Cortex of kidney (tissue), 1 donor: ENCODE measurements at places on chromosomes 1 and 21.

DNA sequence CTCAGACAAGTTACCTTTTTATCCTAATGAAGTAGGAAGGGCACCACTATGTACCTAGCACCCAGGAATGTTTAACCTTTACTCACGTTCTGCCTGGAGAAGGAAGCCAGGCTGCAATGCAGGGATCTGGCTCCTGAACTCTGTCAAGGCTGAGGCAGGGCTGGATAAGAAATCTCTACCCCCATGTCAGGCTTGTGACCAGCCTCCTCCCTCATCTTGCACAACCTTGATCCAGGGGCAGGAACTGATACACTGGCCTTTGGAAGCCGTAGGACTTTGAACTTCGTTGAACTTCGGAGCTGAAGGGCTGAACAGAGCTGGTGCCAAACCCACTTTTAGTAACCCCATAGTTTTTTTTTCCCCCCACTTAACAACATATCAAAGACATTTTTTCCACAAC lies 8.0 kb upstream of the AKR1A1 start:
- DNase-seq = no peak

DNA sequence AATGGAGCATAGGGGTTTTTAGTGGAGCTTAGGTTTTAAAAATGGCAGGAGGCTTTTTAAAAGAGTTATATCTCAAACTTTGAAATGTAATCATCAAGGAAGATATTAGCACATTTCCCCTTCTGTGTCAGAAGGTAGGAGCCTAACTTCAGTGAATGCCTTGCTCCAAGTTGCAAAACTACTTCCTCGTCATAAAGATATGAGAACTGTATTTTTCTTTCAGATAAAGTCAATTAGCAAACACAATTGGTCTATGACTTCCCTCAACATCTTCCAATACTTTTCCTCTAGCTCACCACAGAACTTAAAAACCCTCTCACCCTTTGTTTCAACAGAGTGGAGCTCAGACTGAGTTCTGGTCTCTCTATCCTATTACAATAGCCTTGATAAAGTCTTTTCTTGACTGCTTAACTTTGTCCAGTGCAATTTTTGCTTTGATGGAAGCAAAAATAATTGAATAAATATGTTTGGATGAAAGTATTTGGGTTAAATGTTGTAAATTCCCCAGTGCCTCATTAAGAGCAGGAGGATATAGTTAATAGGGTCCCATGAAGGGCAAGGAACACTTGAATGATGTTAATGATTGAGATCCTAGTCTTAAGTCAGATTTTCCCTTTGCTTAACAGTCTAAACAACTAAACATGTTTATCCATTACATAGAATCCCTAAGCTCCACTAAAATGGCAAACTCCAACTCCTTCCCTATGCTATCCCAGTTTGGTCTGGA lies 58.9 kb downstream of the TNFSF18 start:
- no peak for DNase-seq

- no peak for DNase-seq
Measured at GRCh38 chr1:227797144-227797543, 18.3 kb upstream of the PRSS38 start.

- no peak for DNase-seq
Measured at GRCh38 chr1:119712342-119713038, 756 bp downstream of the PHGDH start.

DNA sequence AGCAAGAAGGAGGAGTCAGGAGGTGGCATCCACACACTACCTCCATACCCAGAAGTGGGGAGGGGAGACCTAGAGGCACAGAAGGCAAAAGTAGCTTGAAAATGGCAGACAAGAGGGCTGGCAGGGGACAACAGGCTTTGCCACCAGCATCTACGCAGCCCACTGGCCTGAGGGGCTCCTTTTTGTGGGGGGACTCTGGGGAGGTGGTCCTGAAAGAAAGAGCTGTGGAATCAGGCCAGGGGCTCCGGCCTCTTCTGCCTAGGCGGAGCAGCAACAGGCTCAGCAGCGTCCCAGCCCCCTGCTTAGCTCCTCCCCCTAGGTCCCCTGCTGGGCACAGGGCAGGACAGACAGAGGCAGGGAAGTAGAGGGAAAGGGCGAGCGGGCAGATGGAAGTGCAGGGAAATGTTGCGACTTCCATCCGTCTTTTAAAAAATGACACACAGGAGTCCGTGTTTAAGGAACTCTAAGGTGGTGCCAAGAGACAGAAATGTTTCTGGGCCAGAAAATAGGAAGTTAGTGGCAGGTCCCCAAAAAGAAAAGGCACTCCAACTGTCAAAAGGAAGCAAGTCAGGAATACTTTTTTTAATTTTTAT lies 10.0 kb upstream of the LEFTY2 start:
- DNase-seq = no peak

DNA sequence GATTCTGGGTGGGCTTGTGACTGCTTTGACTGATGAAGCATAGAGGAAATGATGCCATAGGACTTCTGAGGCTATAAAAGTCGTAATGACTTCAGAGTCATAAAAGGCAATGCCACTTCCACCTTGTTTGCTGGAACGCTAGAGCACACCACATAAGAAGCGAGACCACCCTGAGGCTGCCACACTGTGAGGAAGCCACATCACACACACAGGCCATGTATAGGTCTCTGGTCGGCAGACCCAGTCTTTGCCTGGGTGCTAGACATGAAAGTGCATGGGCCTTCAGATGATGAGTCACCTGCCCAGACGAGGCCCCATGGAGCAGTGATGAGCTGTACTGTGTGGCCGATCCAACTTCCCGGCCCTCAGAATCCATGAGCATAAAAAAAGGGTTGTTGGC lies 14.2 kb upstream of the KANK4 start:
- no peak for DNase-seq

DNA sequence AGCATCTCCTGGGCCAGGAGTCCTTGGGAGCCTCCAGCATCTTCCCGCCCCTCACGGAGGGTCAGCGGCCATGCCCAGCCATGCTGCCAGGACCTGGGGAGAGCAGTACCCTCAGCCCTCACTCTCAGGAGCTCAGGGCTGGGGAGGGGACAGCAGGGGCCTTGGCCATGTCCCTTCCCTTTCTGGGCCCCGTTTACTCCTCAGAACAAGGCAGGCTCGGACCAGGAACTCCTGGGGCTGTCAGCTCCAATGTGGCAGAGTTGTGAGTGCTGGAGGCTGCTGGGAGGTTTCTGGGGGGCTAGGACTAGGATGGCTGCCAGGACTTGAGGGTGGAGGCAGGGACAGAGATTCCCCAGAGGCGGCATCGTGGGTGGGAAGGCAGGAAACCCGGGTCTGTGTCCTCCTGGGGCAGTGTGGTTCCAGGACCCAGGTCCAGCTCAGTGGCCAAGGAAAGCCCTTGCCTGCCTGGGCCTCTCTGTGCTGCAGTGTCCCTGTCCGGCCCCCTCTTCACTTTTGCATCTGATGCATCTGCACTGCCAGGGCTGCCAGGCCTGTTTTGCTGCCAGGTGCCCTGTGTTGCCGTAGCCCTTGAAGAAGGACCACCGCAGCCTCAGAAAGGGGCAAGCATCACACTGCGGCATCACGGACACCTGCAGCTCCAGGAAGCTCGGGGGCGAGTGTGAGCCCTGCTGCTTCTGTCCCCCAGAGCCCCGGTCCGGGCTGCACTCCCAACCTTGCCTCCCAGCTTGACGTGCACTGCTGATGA lies 223.9 kb downstream of the CAMTA1 start:
- DNase-seq = no peak

DNA sequence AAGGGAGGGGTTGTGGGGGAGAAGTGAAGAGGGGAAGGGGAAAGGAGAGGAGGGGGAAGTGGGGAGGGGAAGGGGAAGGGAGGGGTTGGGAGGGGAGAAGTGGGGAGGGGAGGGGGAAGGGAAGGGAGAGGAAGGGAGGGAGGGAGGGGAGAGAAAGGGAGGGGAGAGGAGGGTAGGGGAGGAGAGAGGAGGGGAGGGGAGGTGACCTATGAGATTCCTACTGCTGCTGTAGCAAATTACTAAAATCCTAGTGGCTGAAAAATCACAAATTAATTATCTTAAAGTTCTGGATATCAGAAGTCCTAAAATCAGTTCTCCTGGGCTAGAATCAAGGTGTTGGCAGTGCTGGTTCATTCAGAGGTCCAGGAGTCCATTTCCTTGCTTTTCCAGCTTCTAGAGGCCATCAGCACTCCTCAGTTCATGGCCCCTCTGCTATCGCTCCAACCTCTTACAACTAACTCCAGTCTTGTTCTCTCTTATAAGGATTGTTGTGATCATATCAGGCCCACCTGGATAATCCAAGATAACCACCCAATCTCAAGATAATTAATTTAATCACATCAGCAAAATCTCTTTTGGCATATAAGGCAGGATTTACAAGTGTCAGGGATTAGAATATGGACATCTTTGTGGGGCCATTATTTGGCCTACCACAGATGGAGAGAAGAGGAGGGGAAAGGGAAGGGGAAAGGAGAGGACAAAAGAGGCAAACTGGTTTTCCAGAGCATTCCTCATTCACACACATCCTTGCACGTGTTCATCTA lies 30.4 kb upstream of the KANK4 start:
- no peak for DNase-seq

GRCh38 chr1:240579511-240579910 lies 32.4 kb downstream of the GREM2 start:
- no peak for DNase-seq

- DNase-seq = no peak
Measured at GRCh38 chr1:58283388-58284224, 262.9 kb downstream of the OMA1 start.

DNA sequence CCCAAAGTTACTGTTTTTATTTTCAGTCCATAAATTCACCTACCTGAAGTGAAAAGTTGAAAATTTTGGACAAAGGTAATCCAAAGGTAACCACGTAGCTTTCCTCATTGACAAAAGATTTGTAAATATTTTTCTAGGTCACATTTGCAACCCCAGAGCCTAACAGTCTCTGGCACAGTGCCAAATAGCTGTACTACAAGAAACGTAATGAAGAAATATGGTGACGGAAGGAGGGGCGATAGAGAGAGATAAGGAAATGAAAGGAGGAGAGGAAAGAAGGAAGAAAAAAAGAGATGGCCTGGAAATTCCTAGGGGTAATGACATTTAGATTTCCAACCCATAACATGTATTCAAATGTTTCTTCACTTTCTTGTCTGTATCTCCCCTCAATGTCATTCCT lies 159.4 kb downstream of the BARHL2 start:
- no peak for DNase-seq

- DNase-seq = no peak
Measured at GRCh38 chr1:3910857-3911845, 11.1 kb upstream of the C1orf174 start.

DNA sequence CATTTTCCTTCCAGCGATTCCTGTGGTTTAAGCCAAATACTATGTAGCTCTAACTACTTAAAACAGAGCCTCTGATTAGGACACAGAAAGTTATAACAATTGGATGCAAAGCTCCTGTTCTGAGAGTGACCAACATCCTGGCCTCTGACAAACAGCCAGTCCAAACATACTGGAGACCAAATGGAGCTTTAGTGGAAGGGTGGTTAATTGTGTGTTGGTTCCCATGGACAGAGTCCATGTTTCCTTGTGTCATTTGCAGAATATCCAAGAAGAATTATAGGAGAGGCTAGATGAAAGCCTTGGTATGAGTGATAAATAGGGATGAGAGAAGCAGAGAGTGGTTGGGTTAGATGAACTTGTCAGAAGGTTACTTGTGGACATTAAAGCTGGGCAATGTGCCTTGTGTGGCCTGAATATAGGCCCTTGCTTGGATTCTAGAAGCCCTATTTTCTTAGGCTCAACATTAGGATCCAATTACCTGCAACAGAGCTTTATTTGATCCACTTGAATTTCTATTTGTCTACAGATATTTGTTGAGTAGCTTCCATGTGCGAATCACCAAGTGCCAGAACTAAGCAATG lies 180.5 kb upstream of the GORAB start:
- no peak for DNase-seq

GRCh38 chr1:52266507-52266906 lies 99.5 kb downstream of the CC2D1B start:
- DNase-seq = no peak

GRCh38 chr1:154222518-154222917 lies 1.8 kb downstream of the UBAP2L start:
- no peak for DNase-seq

DNA sequence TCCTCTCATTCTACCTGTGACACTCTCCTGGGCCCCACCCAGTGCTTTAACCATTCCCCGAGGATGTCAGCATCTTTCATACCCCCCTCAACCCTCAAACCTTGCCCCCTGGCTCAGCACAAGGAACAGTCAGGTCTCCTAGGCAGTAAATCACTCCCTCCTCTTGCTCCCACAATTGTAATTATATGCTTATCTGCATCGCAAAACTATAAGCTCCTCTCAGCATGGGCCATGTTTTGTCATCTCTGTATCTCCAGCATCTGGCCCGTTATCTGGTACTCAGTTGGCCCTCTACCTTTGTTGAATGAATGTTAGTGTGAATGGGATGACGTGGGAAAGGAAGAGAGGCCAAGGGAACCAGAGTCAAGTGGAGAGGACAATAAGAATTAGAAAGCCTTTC lies 2.8 kb upstream of the ELOVL1 start:
- DNase-seq = no peak

GRCh38 chr1:27521861-27522431 lies 32.0 kb upstream of the WASF2 start:
- no peak for DNase-seq

DNA sequence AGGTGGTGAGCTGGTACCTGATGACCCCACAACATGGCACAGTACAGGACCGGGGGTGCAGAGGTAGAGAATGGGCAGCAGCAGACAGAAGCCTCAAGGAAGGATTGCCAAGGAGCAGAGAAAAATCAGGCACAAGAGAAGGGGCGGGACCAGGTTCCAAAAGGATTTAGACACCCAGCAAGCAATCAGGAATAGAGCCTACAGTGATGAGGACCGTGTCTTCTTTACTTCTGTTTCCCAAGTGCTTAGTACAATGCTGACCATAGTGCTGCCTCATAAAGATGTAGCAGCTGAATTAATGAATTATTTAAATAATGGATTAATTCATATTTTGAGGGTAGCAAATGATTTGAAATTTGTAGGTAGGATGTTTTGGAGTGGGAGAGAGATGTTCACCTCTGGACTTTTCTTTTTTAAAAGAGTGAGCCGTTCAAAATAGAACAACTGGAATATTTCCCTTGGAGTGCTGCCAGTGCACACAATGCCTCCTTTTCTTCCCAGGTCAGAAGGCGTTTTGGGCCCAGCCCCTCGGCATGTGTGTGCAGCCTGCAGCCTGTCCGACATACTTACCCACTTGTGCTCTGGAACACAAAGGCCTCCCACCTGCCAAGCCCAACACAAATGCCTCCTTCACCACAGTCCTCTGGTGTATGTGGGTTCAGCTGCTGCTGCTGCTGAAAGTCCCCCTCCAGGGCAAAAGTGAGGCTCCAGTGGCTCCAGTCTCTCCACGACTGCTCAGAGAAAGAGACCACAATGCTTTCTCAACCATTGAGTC lies 19.6 kb downstream of the KANK4 start:
- no peak for DNase-seq

GRCh38 chr1:100896481-100896982 lies 642 bp downstream of the SLC30A7 start:
- no peak for DNase-seq
